T-helper 17 cell (primary cell): ENCODE measurements at places on chromosomes 4 and X.

GRCh38 chr4:1629699-1630083 lies 54.4 kb downstream of the FAM53A start:
- H3K27ac ChIP-seq, result no peak overlapping the region
- no peaks in the 10 kb centered on the region for H3K4me1 ChIP-seq
- H3K27me3 ChIP-seq, result peaks cover 13% of the 10 kb centered on the region
- no peak for DNase-seq
- no peaks in the 10 kb centered on the region for H3K36me3 ChIP-seq

- H3K4me3 ChIP-seq, result no peak overlapping the region
- no peak for DNase-seq
- no peak overlapping the region for H3K27ac ChIP-seq
- H3K4me1 ChIP-seq, result peaks cover 6% of the 10 kb centered on the region
- H3K27me3 ChIP-seq, result no peaks in the 10 kb centered on the region
- H3K36me3 ChIP-seq, result peaks cover 2% of the 10 kb centered on the region
These were observed 88.7 kb downstream of the PDLIM5 start for GRCh38 chr4:94540476-94540875.

GRCh38 chr4:2497324-2497723 lies 28.4 kb downstream of the RNF4 start:
- no peak for DNase-seq
- H3K36me3 ChIP-seq, result peaks cover 4% of the 10 kb centered on the region
- peaks cover 8% of the 10 kb centered on the region for H3K4me1 ChIP-seq
- H3K4me3 ChIP-seq, result no peak overlapping the region
- H3K27me3 ChIP-seq, result no peaks in the 10 kb centered on the region

DNA sequence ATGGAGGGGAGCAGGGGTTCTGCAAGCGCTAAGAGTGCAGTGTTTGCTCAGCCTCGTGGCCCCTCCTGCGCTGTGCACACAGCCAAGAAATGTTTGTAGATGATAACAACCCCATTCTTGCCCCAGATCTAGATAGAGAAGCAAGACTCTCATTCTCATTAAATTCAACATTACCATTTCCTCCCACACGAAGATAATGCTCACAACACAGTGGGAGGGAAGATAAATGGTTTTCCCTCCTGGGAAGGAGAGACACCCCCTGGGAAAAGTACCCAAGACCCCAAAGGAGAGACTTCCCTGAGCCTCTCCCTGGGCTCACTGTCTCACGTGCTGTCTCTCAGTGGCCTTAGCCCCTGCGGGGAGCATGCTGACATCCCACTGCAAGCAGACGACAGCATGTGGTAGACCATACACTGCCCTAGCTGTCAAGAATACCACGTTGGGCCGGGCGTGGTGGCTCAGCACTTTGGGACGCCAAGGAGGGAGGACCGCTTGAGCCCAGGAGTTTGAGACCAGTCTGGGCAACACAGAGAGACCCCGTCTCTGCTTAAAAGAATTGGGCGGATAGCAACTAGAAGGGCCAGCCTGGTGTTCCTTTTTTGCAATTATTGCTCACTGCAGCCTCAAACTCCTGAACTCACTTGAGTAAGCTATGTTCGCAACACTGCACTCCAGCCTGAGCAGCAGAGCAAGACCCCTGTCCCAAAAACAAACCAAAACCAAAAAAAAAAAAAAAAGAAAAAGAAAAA lies 34.9 kb upstream of the IQSEC2 start:
- peaks cover 6% of the 10 kb centered on the region for H3K4me1 ChIP-seq
- DNase-seq, result no peak

- H3K27me3 ChIP-seq, result no peaks in the 10 kb centered on the region
- H3K27ac ChIP-seq, result no peak overlapping the region
- no peak for DNase-seq
- peaks cover 3% of the 10 kb centered on the region for H3K36me3 ChIP-seq
These were observed 281.3 kb downstream of the PPP3CA start for GRCh38 chr4:101065935-101066485.

DNA sequence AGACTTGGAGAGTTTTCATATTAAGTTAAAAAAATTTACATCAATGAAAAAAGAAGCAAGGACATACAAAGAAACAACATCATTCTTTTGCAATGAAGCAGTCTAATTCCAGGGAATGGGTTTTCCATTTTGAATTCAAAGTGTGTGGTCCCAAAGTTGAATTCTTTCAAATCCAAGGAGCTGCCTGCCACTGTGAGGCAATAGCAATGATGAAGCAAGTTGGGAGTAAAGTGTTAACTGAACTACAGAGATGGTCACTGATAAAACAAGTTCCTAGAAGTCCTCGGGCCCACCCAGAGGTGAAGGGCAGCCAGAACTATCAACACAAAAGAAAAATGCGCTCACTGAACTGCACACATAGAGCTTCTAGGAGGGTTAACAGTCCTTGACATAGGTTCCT lies 115.9 kb downstream of the RAB28 start:
- no peak for DNase-seq
- no peak overlapping the region for H3K4me3 ChIP-seq
- no peak overlapping the region for H3K27ac ChIP-seq
- no peaks in the 10 kb centered on the region for H3K27me3 ChIP-seq

- peaks cover 29% of the 10 kb centered on the region for H3K4me1 ChIP-seq
- peak overlapping the region; percentile 53 for H3K27ac ChIP-seq
- H3K27me3 ChIP-seq, result no peaks in the 10 kb centered on the region
- H3K4me3 ChIP-seq, result no peak overlapping the region
- peaks cover 3% of the 10 kb centered on the region for H3K36me3 ChIP-seq
These were observed 21.1 kb downstream of the ACOX3 start for GRCh38 chr4:8419222-8420041.

- no peak for DNase-seq
- H3K4me3 ChIP-seq, result no peak overlapping the region
- peaks cover 3% of the 10 kb centered on the region for H3K36me3 ChIP-seq
- peaks cover 46% of the 10 kb centered on the region for H3K27me3 ChIP-seq
- H3K4me1 ChIP-seq, result peaks cover 3% of the 10 kb centered on the region
These were observed 47.3 kb upstream of the TLR3 start for GRCh38 chr4:186021461-186022167.

DNA sequence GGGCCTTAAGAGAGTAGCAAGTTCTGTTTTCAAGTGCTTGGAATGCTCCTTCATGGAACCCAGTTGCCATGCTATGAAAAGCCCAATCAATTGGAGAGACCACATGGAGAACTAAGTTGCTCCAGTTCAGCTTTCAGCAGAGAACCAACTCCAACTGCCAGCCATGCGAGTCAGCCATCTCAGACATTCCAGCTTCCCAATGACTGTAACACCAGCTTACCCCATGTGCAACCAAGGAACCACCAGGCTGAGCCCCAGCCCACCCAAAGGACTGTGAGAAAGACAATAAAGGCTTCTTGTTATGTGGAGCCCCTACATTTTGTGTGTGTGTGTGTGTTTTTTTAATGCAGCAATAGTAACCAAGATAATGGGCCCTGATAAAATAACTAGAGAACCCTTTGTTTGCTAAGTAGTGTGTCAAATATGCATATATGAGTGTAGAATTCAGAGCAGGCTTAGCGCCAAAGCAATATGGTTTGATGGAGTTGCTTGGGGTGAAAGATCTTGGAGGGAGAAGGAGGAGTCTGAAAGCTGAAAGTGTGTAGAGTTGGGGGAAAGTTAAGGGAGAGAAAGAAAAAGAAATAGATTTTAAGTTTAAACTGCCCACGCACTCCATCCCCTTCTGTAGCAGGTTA lies 35.0 kb upstream of the CCKAR start:
- no peak overlapping the region for H3K27ac ChIP-seq
- peaks cover 2% of the 10 kb centered on the region for H3K4me1 ChIP-seq
- no peak overlapping the region for H3K4me3 ChIP-seq
- H3K27me3 ChIP-seq, result peaks cover 55% of the 10 kb centered on the region
- peaks cover 2% of the 10 kb centered on the region for H3K36me3 ChIP-seq

DNA sequence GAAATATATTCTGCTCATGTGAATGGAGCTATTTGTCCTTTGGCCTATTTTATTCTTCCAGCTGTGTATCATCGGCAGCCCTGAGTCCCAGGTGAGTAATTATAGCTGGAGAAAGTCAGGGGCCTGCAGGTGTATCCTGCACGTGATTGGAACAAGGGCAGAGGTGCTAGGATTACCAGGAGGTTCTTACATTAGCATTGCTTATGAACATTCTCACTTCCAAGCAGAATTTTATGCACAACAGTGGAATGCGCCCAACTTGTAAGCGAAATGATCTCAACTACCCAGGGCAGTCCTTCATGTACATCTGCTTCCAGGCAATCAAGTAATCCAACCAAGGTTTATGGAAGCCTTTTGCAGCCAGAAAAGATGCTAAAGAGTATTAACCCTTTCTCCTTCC lies 68.9 kb upstream of the NRK start:
- no peaks in the 10 kb centered on the region for H3K36me3 ChIP-seq
- no peaks in the 10 kb centered on the region for H3K27me3 ChIP-seq
- no peak for DNase-seq
- no peaks in the 10 kb centered on the region for H3K4me1 ChIP-seq
- no peak overlapping the region for H3K27ac ChIP-seq

DNA sequence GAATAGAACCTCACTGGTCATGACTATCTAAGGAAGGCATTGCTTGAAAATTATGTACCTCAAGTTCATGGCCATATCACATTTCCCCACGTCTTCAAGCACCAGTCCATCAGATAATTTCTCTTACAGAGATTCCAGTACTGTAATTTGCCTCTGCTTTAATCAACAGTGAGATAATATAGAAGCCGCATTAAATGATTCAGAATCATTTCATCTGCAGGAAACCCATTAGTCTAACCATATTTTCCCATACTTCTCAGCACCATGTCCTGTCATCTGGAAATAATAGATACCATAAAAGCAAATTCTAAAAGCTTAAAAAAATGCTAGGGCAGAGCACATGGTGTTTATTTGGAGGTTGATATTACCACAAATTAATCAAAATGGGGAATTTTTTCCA lies 310.3 kb upstream of the SLIT2 start:
- H3K4me3 ChIP-seq, result no peak overlapping the region
- H3K27ac ChIP-seq, result no peak overlapping the region
- H3K36me3 ChIP-seq, result no peaks in the 10 kb centered on the region
- DNase-seq, result no peak

- no peak overlapping the region for H3K4me3 ChIP-seq
- H3K4me1 ChIP-seq, result peaks cover 3% of the 10 kb centered on the region
- DNase-seq, result no peak
- H3K27ac ChIP-seq, result no peak overlapping the region
- no peaks in the 10 kb centered on the region for H3K36me3 ChIP-seq
These were observed 14.6 kb downstream of the CTAG1A start for GRCh38 chrX:154599531-154599930.

- no peak overlapping the region for H3K4me3 ChIP-seq
- no peaks in the 10 kb centered on the region for H3K27me3 ChIP-seq
- peaks cover 3% of the 10 kb centered on the region for H3K4me1 ChIP-seq
These were observed 81.7 kb downstream of the SLC10A7 start for GRCh38 chr4:146439999-146440398.

DNA sequence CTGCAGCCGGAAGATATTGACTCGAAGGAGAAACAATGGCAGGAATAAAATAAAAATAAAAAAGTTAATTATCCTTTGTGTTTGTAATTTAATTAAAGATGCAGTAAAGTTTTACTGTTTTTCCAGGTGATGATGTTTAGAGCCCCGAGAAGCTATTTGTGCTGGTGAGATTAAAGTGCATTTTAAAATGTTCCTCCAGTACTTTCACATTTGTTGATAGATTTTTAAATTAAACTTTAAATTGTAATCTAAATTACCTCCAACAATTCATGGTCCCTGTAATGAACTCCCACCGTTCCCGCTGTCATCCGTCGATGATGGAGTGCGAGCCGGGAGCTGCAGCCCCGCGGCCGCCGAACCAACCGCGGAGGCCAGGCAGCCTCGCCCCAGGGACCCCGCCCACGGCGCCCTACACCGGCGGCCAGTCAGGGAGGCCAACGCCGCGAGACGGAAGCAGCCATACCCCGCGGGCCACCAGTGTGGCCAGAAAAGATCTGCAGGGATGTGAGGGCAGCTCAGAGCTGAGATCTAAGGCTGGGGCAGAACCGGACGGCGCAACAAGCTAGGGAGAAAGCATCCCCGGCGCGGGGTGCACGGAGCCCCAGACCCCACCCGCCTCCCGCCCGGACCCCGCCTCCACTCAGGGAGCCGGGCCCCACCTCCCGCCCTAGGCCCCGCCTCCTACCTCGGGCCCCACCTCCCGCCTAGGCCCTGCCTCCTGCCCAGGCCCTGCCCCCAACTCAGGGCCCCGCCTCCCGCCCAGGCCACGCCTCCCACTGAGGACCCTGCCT lies 104.0 kb downstream of the FAM53A start:
- H3K27me3 ChIP-seq, result no peaks in the 10 kb centered on the region
- peak; percentile 90 for DNase-seq
- H3K27ac ChIP-seq, result no peak overlapping the region
- H3K36me3 ChIP-seq, result no peaks in the 10 kb centered on the region

- H3K4me1 ChIP-seq, result peaks cover 5% of the 10 kb centered on the region
- DNase-seq, result no peak
- H3K36me3 ChIP-seq, result no peaks in the 10 kb centered on the region
- H3K27ac ChIP-seq, result no peak overlapping the region
- H3K27me3 ChIP-seq, result no peaks in the 10 kb centered on the region
These were observed 50.4 kb downstream of the RTL9 start for GRCh38 chrX:110408949-110409588.

- no peak overlapping the region for H3K27ac ChIP-seq
- DNase-seq, result no peak
- H3K4me1 ChIP-seq, result peaks cover 18% of the 10 kb centered on the region
- peak overlapping the region; percentile 75 for H3K4me3 ChIP-seq
- H3K27me3 ChIP-seq, result no peaks in the 10 kb centered on the region
These were observed 870 bp downstream of the PDZD4 start for GRCh38 chrX:153829549-153829798.

- H3K4me3 ChIP-seq, result no peak overlapping the region
- no peaks in the 10 kb centered on the region for H3K4me1 ChIP-seq
- DNase-seq, result no peak
- no peak overlapping the region for H3K27ac ChIP-seq
- H3K36me3 ChIP-seq, result no peaks in the 10 kb centered on the region
- H3K27me3 ChIP-seq, result peaks cover 41% of the 10 kb centered on the region
These were observed 34.6 kb downstream of the LNX1 start for GRCh38 chr4:53556651-53557050.

- DNase-seq, result no peak
- no peak overlapping the region for H3K4me3 ChIP-seq
- no peaks in the 10 kb centered on the region for H3K4me1 ChIP-seq
These were observed 308.2 kb upstream of the EMCN start for GRCh38 chr4:100826067-100826466.

DNA sequence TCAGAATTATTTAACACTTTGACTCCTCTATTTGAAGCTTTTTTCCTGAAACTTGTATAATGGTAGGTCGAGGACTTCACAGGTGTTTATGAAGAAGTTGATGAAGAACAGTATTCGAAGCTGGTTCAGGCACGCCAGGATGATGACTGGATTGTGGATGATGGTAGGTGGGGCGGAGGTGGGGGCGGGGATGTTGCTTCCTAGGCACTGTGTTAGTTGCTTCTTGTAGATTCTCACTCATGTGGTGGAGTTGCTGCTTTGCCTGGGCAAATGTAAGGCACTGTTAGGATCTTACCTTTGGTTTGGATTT lies 9.4 kb downstream of the POLA1 start:
- DNase-seq, result no peak
- H3K4me1 ChIP-seq, result no peaks in the 10 kb centered on the region

DNA sequence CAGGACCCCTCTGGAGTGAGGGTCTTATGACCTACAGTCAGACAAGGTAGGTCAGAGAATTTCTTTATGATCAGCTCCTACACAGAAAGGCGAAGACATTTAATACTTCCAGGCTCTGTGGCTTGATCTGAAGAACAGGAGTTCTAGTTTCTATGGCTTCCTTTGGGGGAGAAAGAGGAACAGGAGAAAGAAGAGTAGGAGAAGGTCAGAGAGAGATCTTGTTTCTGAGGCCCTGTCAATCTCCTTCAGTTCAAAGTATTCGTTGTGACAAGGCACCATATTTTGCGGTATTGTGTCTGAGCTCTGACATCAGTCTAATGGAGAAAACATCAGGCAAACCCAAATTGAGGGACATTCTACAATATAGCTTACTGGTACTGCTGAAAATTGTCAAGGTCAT lies 16.7 kb downstream of the TMSB4X start:
- peaks cover 9% of the 10 kb centered on the region for H3K4me1 ChIP-seq
- no peaks in the 10 kb centered on the region for H3K36me3 ChIP-seq
- H3K27me3 ChIP-seq, result no peaks in the 10 kb centered on the region
- H3K4me3 ChIP-seq, result no peak overlapping the region
